Renal cortical epithelial cell (primary cell): ENCODE measurements at places on chromosomes 2 and 18. TPM values are rescaled to one million over a fixed set of nuclear protein-coding genes. Genes with fewer than 3 reads are reported as not detected.

GRCh38 chr2:187134306-187134705 lies 285.3 kb upstream of the ZSWIM2 start:
- DNase-seq, result no peak

DNA sequence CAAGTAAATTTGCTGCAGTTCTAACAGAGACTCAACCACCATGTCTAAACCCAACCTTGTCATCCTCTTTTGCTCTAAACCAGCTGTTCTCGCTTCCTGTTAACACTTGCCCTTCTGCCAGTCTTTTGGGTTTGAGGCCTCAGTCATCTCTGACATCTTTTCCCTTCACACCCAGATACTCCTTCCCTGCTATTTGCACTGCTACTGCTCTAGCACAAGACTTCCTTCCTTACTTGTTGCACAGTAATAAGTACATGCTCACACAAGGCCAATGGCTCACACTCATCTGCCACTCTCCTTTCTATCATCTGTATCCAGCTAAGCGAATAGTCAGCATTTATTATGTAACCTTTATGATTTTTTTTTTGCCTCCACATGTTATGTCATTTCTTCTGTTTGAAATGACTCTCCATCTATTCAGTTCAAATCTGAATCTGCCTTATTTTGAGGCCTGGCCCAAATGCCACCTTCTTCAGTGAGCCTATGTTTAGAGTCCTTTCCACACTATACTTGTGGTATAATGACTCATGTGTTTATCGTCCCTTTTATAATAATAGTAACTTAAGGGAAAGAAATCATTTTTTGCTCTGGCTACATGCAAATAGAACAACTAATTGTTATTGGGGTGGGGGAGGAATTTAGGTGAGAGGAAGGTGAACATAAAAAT lies 22.5 kb upstream of the CDKL4 start:
- no peak for DNase-seq

- peak; percentile 63 for DNase-seq
Observed at GRCh38 chr2:122737429-122738077, 982.1 kb downstream of the TSN start.

The DUSP11 gene
- total RNA-seq, result 23.5 and 40.5 TPM in 2 replicates

The COL4A3 gene
- total RNA-seq, result 1.7 and 30.8 TPM in 2 replicates

GRCh38 chr2:43553341-43553855 lies 42.4 kb downstream of the THADA start:
- no peak for DNase-seq

GRCh38 chr18:26487437-26487836 lies 60.9 kb downstream of the KCTD1 start:
- peak; percentile 93 for DNase-seq

The MRPL33 gene
- total RNA-seq, result 180 and 225 TPM in 2 replicates

The PARD6G gene
- 1.2 and 1.5 TPM in 2 replicates for total RNA-seq

DNA sequence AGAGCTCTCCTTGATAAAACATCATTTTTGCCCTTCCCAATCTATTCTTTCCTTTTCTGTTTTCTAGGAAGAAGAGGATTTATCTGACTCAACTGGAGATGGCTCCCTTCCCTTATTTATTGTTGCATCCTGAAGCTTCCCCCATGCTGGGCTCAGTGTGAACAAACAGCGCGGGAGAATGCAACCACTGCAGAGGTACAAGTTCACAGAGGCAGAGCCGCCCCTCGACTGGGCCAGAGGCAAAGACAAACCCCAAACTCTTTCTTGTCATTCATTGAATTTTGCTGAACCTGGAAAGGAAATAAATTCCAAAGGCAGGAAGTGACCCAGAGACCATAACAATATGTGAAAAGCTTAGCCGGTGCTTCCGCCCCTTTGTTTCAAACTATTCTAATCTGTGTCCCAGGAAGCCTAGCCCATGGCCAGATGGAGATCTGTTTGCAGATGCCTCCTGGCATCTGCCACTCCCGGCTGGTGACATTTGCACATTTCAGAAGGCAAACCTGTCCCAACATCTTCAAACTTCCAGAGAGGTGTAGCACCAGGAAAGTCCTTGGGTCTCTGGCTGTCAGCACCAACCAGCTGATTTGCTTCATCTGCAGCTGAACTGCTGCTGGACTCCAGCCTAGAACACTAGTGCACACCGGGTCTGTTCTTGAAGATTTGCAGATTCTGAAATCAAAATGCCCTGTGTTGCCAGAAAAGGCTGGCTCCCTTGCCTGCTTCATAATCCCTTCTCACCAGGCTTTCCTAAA lies 79.4 kb upstream of the MAP4K3 start:
- DNase-seq, result no peak

The SIX3 gene
- total RNA-seq, result not detected in 2 replicates

The TRIM43 gene
- 0.05 TPM in 1 of 2 replicates, not detected in the other for total RNA-seq

DNA sequence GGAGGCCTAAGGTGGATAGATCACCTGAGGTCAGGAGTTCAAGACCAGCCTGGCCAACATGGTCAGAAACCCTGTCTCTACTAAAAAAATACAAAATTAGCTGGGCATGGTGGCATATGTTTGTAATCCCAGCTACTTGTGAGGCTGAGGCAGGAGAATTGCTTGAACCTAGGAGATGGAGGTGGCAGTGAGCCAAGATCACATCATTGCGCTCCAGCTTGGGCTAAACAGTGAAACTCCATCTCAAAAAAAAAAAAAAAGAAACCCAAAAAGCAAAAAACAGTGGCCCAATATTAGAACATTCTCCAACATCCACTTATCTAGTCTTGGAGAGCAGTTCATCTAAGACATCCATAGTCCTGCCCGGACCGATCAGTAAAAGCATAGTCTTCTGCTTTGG lies 260.4 kb downstream of the MREG start:
- no peak for DNase-seq

The POTEI gene
- total RNA-seq, result not detected in 2 replicates

DNA sequence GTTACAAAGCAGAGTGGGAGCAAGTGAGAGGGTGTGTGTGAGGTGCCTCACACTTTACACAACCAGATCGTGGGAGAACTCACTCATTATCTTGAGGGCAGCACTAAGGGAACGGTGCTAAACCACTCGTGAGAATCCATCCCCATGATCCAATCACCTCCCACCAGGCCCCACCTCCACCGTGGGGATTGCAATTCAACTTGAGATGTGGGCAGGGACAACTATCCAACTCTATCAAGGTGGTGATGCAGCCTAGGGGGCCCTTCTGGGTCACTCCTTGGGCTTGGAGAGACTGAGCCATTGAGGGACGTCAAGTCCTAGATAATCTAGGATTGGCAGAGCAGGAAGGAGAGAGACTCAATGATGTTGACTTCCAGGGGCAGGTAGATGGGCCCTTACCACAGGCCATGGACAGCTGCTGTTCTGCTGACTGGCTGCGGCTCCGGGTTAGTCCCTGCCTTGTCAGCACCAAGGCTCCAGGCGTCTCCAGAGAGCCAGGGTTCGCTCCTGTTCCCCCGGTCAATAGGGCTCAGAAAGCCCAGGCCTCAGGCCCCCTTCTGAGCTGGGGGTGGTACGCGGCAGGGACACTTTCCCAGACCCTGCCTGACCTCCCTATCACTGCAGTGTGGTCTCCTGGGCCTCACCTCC lies 193.2 kb upstream of the HS6ST1 start:
- no peak for DNase-seq

GRCh38 chr2:169561364-169561763 lies 12.3 kb downstream of the FASTKD1 start:
- no peak for DNase-seq

GRCh38 chr2:75476761-75477160 lies 84.0 kb downstream of the EVA1A start:
- peak; percentile 63 for DNase-seq

DNA sequence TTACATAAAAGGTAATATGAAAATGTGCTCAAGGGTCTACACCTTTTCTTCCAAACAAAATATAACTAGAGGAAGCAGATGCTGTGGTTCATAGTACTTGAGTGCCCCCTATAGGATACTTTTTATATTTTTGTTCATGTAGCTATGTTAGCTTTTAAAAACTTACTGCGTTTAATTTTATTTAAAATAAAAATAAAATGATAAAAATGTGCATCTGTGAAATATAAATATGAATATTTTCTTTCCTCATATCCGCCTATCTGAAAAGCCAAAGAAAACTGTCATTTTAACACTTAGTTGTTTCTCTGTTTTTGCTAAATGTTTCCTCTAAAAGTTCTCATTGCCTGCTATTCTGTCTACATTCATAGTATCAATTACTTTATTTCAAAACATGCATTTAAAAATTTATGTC lies 9.6 kb upstream of the LRP1B start:
- peak; percentile 38 for DNase-seq

The C2orf81 gene
- 1.4 and 3.9 TPM in 2 replicates for total RNA-seq

GRCh38 chr2:44743473-44743872 lies 198.0 kb upstream of the SIX3 start:
- no peak for DNase-seq

The APOB gene
- 0.50 TPM in 1 of 2 replicates, not detected in the other for total RNA-seq

DNA sequence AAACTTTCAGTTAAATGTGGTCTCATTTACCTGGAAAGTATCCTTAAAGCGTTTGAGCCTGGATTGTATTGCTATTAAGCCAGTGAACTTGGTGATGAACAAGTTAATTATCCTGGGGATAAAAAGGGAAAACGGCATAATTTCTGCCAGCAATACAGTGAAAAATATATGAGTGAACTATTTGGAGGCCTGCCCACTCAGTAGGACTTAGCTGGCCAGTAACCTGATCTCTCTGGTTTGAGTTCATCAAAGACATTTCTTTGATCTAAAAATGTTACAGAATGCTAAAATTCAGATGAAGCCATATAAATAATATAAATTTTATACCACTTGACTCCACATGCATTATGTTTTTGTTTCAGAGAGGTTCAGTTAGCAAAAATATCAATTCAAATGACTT lies 241.1 kb upstream of the VWC2L start:
- no peak for DNase-seq
